Transverse colon (tissue), 4 donors: ENCODE measurements at places on chromosomes 4 and X. TPM values are rescaled to one million over a fixed set of nuclear protein-coding genes. Genes with fewer than 3 reads are reported as not detected.

DNA sequence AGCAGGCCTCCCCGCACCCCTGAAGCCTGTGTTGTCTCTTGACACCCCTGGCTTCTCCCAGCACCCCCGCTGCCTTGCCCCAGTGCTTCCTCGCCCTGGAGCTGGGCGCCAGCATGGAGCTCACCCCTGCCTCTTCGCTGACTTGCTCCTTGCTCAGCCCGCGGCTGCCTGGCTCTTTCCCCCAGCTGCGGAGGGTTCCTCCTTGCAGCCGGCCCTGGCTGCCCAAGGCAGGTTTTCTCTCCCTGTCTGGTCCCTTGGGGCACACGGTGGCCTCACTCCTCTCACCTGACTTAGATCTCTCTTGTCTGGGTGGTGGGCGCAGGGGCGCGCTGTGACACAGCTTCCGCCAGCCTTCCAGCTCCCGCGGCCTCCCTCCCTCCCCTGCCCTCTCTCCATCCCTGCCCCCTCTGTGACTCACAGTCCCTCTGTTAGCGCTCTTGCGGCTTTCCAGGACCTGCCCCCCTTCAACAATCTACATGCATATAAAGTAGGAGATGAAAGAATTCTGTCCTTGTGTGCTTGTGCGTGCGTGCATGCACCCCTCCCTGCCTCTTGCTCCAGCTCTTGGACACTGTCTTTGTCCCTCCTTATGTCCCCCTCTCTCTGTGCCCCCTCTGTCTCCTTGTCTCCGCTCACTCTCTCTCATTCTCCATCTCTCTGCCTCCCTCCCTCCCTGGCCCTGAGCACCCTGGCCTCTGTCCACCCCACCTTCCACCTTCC lies 2.2 kb downstream of the PLXNB3 start:
- DNase-seq, result peak; percentile 11
- peak overlapping the region; percentile 13 for H3K4me3 ChIP-seq
- H3K27me3 ChIP-seq, result no peaks in the 10 kb centered on the region
- H3K27ac ChIP-seq, result peak overlapping the region; percentile 59
- no peaks in the 10 kb centered on the region for H3K36me3 ChIP-seq

GRCh38 chr4:7434141-7434765 lies 477 bp downstream of the PSAPL1 start:
- H3K4me1 ChIP-seq, result no peaks in the 10 kb centered on the region
- H3K27me3 ChIP-seq, result no peaks in the 10 kb centered on the region
- no peak overlapping the region for H3K27ac ChIP-seq
- no peak for DNase-seq
- no peaks in the 10 kb centered on the region for H3K36me3 ChIP-seq

- no peak overlapping the region for H3K4me3 ChIP-seq
- H3K27ac ChIP-seq, result no peak overlapping the region
- no peaks in the 10 kb centered on the region for H3K36me3 ChIP-seq
- no peak for DNase-seq
- H3K4me1 ChIP-seq, result peaks cover 32% of the 10 kb centered on the region
Measured at GRCh38 chr4:22498866-22499265, 17.0 kb downstream of the ADGRA3 start.

- no peak overlapping the region for H3K27ac ChIP-seq
- no peak for DNase-seq
- no peaks in the 10 kb centered on the region for H3K27me3 ChIP-seq
- H3K4me3 ChIP-seq, result no peak overlapping the region
- H3K4me1 ChIP-seq, result peaks cover 10% of the 10 kb centered on the region
- no peaks in the 10 kb centered on the region for H3K36me3 ChIP-seq
Measured at GRCh38 chr4:172998527-172999469, 169.8 kb upstream of the GALNT7 start.

GRCh38 chr4:6824772-6825402 lies 42.4 kb downstream of the KIAA0232 start:
- H3K4me3 ChIP-seq, result no peak overlapping the region
- no peaks in the 10 kb centered on the region for H3K4me1 ChIP-seq
- no peak for DNase-seq
- H3K27ac ChIP-seq, result no peak overlapping the region
- H3K27me3 ChIP-seq, result no peaks in the 10 kb centered on the region
- no peaks in the 10 kb centered on the region for H3K36me3 ChIP-seq

DNA sequence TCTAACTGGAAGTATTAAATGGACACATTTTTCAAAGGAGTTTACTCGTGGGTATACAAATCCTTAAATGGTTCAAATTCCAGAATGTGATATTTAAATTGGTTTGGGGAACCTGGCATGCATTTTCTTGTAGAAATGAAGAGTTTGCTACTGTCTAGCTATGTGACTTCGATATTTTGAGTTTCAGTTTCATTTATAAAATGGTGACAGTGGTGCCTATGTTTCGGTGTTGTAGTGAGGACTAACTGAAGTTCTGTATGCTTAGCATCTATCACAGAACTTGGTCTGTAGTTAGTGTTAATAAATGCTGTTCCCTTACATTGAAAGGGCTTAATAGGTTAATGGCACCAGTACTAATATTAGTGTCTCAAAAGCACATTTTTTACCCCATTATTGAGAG lies 29.4 kb downstream of the TRPC5 start:
- no peak overlapping the region for H3K4me3 ChIP-seq
- H3K4me1 ChIP-seq, result no peaks in the 10 kb centered on the region
- no peaks in the 10 kb centered on the region for H3K27me3 ChIP-seq
- no peak overlapping the region for H3K27ac ChIP-seq

DNA sequence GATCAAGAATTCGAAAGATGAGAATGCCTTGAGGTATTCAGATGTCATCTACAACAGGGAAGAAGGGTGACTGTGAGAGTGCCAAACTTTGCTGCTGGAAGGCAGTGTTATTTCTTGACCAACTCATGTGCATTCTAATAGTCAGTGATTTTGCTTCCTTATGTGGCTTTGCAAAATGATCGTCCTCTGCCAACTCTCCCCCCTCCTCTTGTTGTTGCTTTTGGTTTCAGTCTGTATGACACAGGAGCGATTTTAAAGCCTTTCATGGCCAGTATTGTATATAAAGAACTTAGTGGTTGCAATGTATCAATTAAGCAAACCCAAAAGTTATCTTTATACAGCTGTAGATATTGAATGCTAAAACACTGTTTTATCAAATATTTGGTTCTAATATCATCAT lies 379.1 kb downstream of the IL1RAPL1 start:
- no peak overlapping the region for H3K4me3 ChIP-seq
- H3K4me1 ChIP-seq, result no peaks in the 10 kb centered on the region

DNA sequence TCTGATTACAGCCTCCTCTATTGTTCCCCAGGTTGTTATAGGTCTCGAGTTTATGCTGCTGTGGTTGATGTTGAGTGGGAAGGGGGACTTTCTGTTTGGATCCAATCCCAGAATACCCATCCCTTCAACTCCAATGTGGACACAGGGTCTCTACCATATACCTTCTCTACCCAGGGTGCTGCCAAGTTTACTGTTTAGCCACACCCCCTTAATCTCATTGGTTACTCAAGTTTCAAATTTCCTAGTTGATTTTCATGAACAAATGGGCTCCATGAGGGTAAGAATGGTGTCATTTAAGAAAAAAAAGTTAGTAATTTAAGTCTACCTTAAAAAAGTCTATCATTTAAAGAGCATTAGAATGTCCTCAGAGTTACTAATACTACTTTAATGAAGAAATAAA lies 3.6 kb upstream of the SPP1 start:
- H3K4me1 ChIP-seq, result peaks cover 6% of the 10 kb centered on the region
- H3K27ac ChIP-seq, result no peak overlapping the region
- no peaks in the 10 kb centered on the region for H3K36me3 ChIP-seq
- H3K4me3 ChIP-seq, result no peak overlapping the region
- peaks cover 40% of the 10 kb centered on the region for H3K27me3 ChIP-seq
- DNase-seq, result no peak

GRCh38 chrX:39335513-39336235 lies 534.4 kb downstream of the MID1IP1 start:
- H3K27ac ChIP-seq, result peak overlapping the region; percentile 70
- H3K4me1 ChIP-seq, result peaks cover 4% of the 10 kb centered on the region
- H3K4me3 ChIP-seq, result no peak overlapping the region
- no peaks in the 10 kb centered on the region for H3K27me3 ChIP-seq

DNA sequence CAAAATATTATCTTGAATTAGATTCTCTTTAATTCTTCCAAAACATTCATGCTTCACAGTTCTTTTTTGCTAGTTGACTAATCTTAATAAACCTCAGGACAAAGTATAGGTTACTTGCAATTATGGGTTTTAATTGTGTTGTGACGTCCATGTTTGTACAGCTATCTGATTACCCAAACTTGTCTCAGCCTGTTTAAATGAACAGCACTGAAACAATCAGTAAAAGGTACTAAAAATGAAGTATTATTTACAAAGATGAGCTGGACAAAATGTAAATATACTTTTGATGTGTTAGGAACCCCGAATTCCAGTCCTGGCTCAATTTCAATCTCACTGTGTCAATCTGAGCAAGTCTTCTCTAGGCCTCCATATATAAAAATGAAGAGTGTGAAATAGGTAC lies 57.4 kb upstream of the SLC6A14 start:
- H3K4me3 ChIP-seq, result no peak overlapping the region
- H3K36me3 ChIP-seq, result no peaks in the 10 kb centered on the region
- DNase-seq, result no peak
- no peaks in the 10 kb centered on the region for H3K4me1 ChIP-seq
- H3K27me3 ChIP-seq, result no peaks in the 10 kb centered on the region

DNA sequence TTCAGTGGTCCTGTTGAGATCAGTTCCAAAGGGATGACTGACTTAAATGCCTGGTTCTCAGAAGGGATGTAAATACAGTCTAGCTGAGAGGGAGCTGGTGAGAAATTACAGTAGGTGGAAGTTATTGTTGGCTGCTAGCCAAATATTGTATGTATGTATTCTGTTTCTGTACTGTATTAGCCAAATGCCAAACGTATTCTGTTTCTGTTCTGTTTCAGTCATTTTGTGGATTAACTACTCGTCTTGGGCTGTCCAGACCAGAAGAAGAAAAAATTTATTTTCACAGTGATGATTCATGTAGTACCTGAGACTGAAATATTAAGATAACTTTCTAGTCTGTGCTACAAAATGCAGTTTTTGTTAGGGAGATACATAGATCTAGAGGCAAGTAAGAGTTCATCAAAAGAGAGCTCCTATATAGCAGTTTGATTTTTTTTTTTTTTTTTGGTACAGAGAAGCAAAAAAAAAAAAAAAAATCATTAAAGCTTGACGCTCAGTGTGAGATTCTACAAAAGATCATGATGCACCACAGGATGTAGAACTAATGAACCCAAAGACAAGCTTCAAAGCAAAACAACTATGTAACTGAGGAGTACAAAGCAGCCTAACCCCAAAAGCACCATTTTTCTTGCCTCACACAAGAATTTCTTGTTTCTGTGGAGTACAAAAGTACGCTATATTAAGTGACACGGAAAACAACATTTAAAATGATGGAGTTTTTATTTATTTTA lies 54.8 kb downstream of the CASP6 start:
- H3K4me1 ChIP-seq, result no peaks in the 10 kb centered on the region
- no peaks in the 10 kb centered on the region for H3K36me3 ChIP-seq
- no peaks in the 10 kb centered on the region for H3K27me3 ChIP-seq
- H3K27ac ChIP-seq, result no peak overlapping the region

GRCh38 chr4:184362396-184362795 lies 112.0 kb downstream of the IRF2 start:
- no peak for DNase-seq
- no peaks in the 10 kb centered on the region for H3K36me3 ChIP-seq
- H3K4me1 ChIP-seq, result peaks cover 5% of the 10 kb centered on the region
- H3K27me3 ChIP-seq, result no peaks in the 10 kb centered on the region

- no peaks in the 10 kb centered on the region for H3K36me3 ChIP-seq
- no peaks in the 10 kb centered on the region for H3K4me1 ChIP-seq
- DNase-seq, result no peak
- peak overlapping the region; percentile 71 for H3K27ac ChIP-seq
Measured at GRCh38 chr4:168689791-168690190, 192.9 kb downstream of the PALLD start.

- H3K27me3 ChIP-seq, result no peaks in the 10 kb centered on the region
- H3K4me3 ChIP-seq, result no peak overlapping the region
- no peak for DNase-seq
- H3K36me3 ChIP-seq, result no peaks in the 10 kb centered on the region
- H3K27ac ChIP-seq, result no peak overlapping the region
- H3K4me1 ChIP-seq, result no peaks in the 10 kb centered on the region
Measured at GRCh38 chrX:149365061-149365460, 140.0 kb downstream of the IDS start.

DNA sequence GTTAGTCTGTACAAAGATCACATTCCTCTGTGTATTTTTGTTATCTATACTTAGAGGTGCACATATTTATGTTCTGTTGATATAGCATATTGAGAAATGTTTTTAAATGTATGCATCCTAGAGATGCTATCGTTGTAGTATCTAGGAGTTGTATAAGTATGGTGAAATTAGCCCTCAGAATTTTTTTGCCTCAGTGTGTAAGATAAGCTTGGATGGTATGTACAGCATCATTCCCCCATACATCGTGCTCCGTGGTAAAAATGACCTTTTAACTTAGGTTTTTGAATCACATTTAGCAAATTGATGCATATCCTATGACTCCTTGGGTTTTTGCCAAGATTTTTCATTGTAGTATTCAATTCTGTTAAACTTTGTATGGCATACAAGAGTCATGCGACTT lies 113.5 kb downstream of the RPA4 start:
- no peak for DNase-seq
- H3K4me3 ChIP-seq, result no peak overlapping the region
- H3K27me3 ChIP-seq, result no peaks in the 10 kb centered on the region
- no peaks in the 10 kb centered on the region for H3K36me3 ChIP-seq

- H3K36me3 ChIP-seq, result no peaks in the 10 kb centered on the region
- no peaks in the 10 kb centered on the region for H3K27me3 ChIP-seq
- peaks cover 63% of the 10 kb centered on the region for H3K4me1 ChIP-seq
Measured at GRCh38 chr4:151563194-151563593, 154.2 kb downstream of the FHIP1A start.

DNA sequence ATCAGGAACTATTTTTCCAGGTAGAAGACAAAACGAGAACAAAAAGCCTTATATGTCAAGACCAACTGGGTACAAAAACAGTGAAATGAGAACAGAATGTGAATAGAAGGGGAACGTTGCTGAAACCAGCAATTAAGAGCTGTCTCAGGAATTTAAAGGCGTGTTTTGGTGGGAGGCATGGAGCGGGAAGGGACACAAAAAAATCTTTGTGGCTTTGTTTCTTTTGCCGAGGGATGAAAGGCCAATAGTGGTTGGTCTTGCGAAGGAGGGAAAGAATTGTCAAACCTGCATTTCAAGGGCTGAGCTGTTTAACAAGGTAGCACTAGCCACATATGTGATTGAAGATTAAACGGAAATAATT lies 103.8 kb downstream of the USP46 start:
- DNase-seq, result no peak
- no peaks in the 10 kb centered on the region for H3K27me3 ChIP-seq
- H3K36me3 ChIP-seq, result no peaks in the 10 kb centered on the region
- no peak overlapping the region for H3K27ac ChIP-seq

DNA sequence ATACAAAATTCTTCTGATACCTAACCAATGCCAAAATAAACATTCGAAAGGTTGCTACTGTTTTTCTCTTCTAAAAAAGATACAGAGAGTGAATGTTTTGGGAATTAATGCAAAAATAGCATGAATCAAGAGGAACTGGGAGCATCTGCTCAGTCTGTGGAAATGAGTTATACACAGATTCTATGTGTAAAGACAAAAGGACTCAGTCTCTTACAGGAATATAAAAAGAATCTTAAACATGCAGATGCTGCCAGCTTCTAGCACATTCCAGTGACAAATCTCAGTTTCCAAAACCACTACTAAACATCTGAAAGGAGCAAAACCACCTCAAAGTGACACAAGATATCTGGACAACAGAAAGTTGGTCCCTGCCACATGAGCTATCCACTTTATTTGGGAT lies 55.0 kb downstream of the PAPSS1 start:
- DNase-seq, result no peak
- no peaks in the 10 kb centered on the region for H3K27me3 ChIP-seq
- no peaks in the 10 kb centered on the region for H3K36me3 ChIP-seq
- no peak overlapping the region for H3K27ac ChIP-seq
- no peak overlapping the region for H3K4me3 ChIP-seq

SSX4 gene
- total RNA-seq, result not detected
